ENCODE measurements at places on chromosomes 4 and X.

DNA sequence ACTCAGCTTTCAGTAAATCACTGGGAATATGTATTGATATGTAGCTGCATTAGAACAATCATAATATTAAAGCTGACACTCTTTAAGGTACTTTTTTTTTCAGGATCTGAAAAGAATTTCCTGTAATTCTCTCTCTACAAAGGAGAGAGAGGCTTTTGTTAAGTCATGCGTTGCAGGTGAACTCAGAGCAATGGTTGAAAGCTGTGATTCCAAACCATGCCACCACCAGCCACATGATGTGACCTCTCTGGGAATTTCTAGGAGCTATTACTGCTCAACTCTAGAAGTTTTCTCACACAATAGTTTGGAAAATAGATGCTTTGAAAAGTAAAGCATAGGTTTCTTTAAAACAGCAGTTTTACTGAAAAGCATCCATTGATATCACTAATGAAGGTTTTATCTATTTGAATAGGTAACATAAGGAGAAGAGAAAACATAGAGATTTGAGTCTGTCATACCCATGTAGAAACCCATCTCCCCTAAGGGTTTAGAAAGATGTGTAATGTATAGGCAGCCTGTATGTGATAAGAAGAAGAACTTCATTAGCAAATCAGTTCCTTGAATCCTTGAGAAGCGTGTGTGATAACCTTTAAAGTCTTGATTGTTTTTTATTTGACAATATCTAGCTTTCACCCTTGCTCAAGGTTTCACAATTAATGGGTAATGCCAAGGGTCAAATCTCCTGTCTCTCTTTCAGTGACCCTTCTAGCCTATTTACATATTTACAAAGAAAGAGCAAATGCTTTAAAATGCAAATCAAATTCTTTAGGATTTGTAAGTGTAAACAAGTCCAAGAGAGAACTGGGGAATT lies 161.0 kb upstream of the ANKRD50 start:
- no peaks in the 10 kb centered on the region for H3K36me3 ChIP-seq
- no peaks in the 10 kb centered on the region for H3K27me3 ChIP-seq
- DNase-seq = no peak

- DNase-seq = no peak
- H3K27ac ChIP-seq = no peak overlapping the region
- H3K4me1 ChIP-seq = no peaks in the 10 kb centered on the region
- no peak overlapping the region for H3K4me3 ChIP-seq
- no peaks in the 10 kb centered on the region for H3K27me3 ChIP-seq
Observed at GRCh38 chr4:97762115-97762512, 381.2 kb downstream of the STPG2 start.

- H3K4me1 ChIP-seq = no peaks in the 10 kb centered on the region
- H3K27ac ChIP-seq = no peak overlapping the region
- no peak overlapping the region for H3K4me3 ChIP-seq
- no peaks in the 10 kb centered on the region for H3K36me3 ChIP-seq
Observed at GRCh38 chr4:90317785-90318184, 190.6 kb downstream of the CCSER1 start.

- H3K27ac ChIP-seq = no peak overlapping the region
- no peak for DNase-seq
- H3K36me3 ChIP-seq = no peaks in the 10 kb centered on the region
- no peaks in the 10 kb centered on the region for H3K4me1 ChIP-seq
- H3K27me3 ChIP-seq = no peaks in the 10 kb centered on the region
Observed at GRCh38 chrX:29813174-29813573, 402.2 kb upstream of the MAGEB2 start.

DNA sequence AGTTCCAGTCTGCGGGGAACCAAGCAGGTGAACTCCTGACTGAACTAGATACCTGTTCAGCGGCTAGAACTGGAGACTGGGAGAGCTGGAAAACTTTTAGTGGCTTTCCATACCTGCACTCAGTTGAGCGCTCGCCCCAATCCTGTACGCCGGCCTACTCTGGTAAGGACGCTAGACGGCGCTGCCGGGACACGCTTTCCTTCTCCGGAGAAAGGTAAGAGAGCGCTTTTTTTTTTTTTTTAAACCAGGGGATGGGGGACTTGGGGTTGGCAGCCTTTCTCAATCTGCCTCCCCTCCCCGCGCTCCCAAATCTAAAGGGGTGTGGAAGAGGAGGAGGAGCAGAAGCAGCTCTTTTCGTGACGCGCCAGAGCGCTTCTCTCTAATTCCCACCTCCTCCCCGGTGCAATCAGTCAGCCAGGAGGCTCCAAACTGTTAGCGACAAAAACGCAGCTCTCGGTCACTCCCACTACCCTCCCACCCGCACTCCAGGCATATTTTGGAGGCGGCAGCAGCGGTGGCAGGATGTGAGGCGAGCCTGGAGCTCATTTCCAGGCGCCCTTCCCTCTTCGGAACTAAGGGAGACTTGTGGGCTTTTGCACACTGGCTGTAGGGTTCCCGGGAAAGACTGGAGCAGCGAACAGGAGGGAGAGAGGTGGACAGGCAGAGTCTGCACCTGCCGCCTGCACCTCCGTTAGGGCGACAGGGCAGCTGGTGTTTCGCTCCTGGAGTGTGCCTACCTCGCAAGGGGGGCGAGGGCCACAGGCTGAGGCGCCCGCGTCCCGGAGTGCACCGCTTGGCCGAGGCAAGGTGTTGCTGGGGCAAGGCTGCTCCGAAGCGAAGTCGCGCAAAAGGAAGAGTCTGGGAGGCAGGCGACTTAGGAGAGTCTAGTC lies at the start of gene IL1RAPL2:
Gene IL1RAPL2, plus strand, starts transcription at position 409 of the 890 bp plus-strand sequence.
- no peaks in the 10 kb centered on the region for H3K36me3 ChIP-seq
- H3K4me1 ChIP-seq = no peaks in the 10 kb centered on the region
- peak; percentile 42 for DNase-seq
- no peak within 1 kb of the TSS for H3K27ac ChIP-seq

GRCh38 chr4:70365479-70365878 lies 4.9 kb downstream of the SMR3A start:
- no peak overlapping the region for H3K27ac ChIP-seq
- no peaks in the 10 kb centered on the region for H3K36me3 ChIP-seq
- H3K27me3 ChIP-seq = no peaks in the 10 kb centered on the region
- H3K4me1 ChIP-seq = no peaks in the 10 kb centered on the region
- no peak for DNase-seq

DNA sequence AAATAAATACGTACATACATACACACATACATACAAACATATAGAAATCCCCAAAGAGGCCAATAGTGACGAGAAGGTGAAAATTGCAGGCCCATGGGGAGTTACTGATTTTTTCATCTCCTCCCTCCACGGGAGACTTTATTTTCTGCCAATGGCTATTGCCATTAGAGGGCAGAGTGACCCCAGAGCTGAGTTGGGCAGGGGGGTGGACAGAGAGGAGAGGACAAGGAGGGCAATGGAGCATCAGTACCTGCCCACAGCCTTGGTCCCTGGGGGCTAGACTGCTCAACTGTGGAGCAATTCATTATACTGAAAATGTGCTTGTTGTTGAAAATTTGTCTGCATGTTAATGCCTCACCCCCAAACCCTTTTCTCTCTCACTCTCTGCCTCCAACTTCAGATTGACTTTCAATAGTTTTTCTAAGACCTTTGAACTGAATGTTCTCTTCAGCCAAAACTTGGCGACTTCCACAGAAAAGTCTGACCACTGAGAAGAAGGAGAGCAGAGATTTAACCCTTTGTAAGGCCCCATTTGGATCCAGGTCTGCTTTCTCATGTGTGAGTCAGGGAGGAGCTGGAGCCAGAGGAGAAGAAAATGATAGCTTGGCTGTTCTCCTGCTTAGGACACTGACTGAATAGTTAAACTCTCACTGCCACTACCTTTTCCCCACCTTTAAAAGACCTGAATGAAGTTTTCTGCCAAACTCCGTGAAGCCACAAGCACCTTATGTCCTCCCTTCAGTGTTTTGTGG lies 180.7 kb downstream of the AR start:
- no peak overlapping the region for H3K4me3 ChIP-seq
- H3K27ac ChIP-seq = no peak overlapping the region
- DNase-seq = no peak
- H3K27me3 ChIP-seq = no peaks in the 10 kb centered on the region
- no peaks in the 10 kb centered on the region for H3K36me3 ChIP-seq
- H3K4me1 ChIP-seq = peaks cover 2% of the 10 kb centered on the region

GRCh38 chrX:22268706-22269105 lies 4.0 kb upstream of the CBLL2 start:
- no peak overlapping the region for H3K27ac ChIP-seq
- H3K4me3 ChIP-seq = no peak overlapping the region
- H3K27me3 ChIP-seq = peaks cover 4% of the 10 kb centered on the region
- DNase-seq = no peak
- H3K36me3 ChIP-seq = no peaks in the 10 kb centered on the region
- no peaks in the 10 kb centered on the region for H3K4me1 ChIP-seq

DNA sequence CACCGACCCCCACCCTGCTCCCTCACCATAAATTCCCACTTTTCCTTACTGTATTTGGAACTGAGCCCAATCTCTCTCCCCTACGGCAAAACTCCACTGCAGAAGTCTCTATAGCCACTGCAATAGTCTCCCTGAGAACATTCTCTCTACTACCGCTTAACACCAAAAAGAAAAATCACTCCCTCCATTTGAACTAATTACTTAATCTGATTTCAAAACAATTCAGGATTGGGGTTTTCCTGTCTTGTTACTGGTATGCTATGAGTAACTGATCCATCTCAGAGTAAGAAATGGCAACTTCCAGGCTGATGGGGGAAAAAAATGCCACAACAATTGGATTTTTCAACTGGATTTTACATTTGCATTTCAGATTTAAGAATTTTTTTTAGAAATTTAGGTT lies 5.8 kb downstream of the PAPSS1 start:
- H3K36me3 ChIP-seq = peaks cover 8% of the 10 kb centered on the region
- no peak for DNase-seq
- H3K4me3 ChIP-seq = no peak overlapping the region
- no peaks in the 10 kb centered on the region for H3K27me3 ChIP-seq
- H3K4me1 ChIP-seq = peaks cover 30% of the 10 kb centered on the region
- no peak overlapping the region for H3K27ac ChIP-seq

DNA sequence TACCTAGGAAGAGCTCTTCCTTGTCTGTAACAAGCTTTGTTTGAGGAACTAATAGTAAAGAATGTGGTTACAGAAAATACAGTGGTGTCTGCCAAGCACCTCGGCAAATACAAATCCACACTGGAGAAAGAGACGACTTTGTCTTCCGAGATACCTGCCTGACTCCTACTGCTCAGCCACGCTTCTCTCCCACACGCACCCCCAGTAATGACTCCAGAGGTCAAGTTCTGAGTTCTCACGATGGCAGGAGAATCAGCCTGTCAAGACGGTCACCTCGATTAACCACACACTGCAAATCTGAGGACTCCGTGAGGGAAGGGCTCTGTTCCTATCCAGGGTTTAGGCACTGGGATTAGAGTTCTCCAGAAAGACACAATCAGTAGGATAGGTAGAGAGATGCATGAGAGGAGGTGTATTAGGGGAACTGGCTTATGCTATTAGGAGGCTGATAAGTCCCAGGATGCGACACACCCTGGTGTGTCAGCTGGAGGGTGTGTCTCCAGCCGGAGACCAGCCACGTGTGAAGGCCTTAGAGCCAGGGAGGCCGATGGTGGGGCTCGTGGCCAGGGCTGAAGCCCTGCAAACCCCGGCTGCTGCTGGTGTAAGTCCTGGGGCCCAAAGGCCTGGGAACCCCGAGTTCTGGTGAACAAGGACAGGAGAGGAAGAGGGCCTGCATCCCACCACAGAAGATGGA lies 8.4 kb upstream of the TRIML2 start:
- no peak overlapping the region for H3K4me3 ChIP-seq
- no peak overlapping the region for H3K27ac ChIP-seq
- H3K27me3 ChIP-seq = no peaks in the 10 kb centered on the region
- no peaks in the 10 kb centered on the region for H3K4me1 ChIP-seq
- H3K36me3 ChIP-seq = no peaks in the 10 kb centered on the region
- no peak for DNase-seq

DNA sequence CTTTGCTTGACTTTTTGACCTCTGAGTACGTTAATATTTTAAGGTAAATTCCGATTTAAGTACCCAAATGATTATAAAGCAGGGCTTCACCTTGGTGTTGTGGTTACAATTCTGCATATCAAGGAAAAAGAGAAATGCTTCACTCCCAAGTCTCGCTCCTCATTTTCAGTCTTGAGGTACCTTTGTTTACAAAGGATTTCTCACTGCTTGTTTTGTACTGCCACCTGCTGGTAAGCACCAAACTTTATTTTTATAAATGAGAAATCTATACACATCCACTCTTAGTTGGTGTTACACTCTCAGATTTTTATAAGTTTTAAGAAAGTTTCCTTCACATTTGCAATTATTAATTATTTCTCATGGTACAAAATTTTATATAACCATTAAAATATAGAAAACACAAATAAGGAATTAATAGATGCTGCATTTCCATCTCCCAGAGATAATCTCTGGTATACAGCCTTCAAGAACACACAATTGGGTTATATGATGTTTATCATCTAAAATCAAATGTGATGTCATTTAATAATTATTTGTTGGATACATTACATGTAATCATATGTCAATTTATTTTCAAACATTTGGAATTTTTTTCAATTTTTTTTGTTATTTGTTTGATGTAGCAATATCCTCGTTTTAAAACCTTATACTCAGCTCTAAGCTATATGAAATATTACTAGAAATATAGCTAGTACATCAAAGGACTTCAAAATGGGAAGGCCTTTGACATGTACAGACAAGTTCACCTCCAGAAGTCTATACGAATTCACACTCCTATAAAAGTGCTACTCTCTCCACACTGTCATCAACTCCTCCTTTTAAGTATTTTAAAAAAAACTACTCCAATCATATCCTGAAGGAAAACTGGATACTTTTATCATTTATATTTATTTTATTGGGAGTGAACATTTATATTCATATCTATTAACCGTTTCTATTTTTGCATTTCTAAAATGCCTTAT lies 179.9 kb downstream of the KCNIP4 start:
- no peaks in the 10 kb centered on the region for H3K36me3 ChIP-seq
- peak; percentile 35 for DNase-seq
- peaks cover 19% of the 10 kb centered on the region for H3K27me3 ChIP-seq
- H3K4me3 ChIP-seq = no peak overlapping the region
- H3K27ac ChIP-seq = no peak overlapping the region
- peaks cover 4% of the 10 kb centered on the region for H3K4me1 ChIP-seq

DNA sequence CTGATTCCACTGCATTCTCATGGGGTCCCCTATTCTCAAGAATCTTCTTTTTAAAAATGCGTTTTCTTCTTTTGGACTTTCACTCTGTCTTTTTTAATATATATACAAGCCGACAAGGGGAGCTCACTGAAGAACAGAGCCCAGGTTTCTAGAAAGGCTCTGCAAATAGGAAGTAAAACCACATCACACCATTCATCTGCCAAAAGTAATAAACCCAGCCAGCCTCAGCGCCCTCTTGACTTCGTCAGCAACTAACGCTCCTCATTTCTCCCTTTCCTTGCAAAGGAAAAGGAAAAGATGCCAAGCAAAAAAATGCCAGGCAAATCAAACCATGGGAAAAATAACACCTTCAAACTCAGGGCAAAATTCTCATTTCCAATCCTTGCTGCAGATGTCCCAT lies 136.4 kb downstream of the HHIP start:
- H3K27me3 ChIP-seq = no peaks in the 10 kb centered on the region
- H3K36me3 ChIP-seq = no peaks in the 10 kb centered on the region
- no peak overlapping the region for H3K27ac ChIP-seq

GRCh38 chr4:38106311-38106710 lies 146.1 kb downstream of the PTTG2 start:
- peaks cover 18% of the 10 kb centered on the region for H3K36me3 ChIP-seq
- no peaks in the 10 kb centered on the region for H3K27me3 ChIP-seq
- H3K4me1 ChIP-seq = no peaks in the 10 kb centered on the region
- DNase-seq = no peak
- no peak overlapping the region for H3K27ac ChIP-seq
- no peak overlapping the region for H3K4me3 ChIP-seq

GRCh38 chr4:18077808-18078207 lies 56.3 kb upstream of the LCORL start:
- H3K4me3 ChIP-seq = no peak overlapping the region
- no peak overlapping the region for H3K27ac ChIP-seq
- peaks cover 12% of the 10 kb centered on the region for H3K27me3 ChIP-seq
- no peak for DNase-seq
- peaks cover 7% of the 10 kb centered on the region for H3K4me1 ChIP-seq

Measured in activated naive CD4-positive, alpha-beta T cell treated with anti-CD3 and anti-CD28 coated beads for 36 hours (primary cell).